Endodermal cell (in vitro differentiated cells): ENCODE measurements at places on chromosomes 3 and 15.

DNA sequence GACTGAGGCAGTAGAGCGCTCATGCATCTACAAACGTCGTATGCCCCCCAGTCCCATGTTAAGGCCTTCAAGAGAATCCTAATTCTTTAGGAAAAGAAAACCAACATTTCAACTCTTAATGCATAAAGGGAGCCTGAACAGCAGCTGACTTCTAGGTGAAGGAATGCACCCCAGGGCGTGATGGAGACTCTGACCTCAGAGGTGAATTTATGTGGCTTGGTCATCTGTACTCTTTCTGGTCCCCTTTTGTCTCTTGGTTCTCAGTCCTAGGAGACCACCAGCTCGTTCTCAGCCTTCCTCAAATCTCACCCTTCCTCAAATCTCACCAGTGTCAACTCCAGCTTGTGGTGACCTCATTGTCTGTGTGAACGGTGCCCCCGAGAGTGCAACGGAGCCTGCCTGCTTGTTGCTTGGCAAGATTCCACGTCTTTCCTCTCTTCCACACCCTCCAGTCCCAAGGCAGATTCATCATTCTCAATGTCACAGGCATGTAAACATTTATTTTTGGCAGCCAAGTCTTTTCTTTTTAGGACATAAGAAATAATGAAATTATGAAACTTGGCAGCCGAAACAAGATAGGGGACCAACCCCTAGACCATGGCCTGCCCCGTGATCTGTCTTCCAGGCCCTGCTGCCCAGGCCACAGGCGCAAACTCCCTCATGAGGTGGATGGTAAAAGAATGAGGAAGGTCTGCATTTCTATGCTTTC, 166.2 kb downstream of the ADAMTS17 start:
- H3K4me3 ChIP-seq = no peak overlapping the region
- H3K4me1 ChIP-seq = no peaks in the 10 kb centered on the region
- no peaks in the 10 kb centered on the region for H3K36me3 ChIP-seq
- H3K27ac ChIP-seq = no peak overlapping the region
- no peaks in the 10 kb centered on the region for H3K27me3 ChIP-seq
- DNase-seq = peak; percentile 7

DNA sequence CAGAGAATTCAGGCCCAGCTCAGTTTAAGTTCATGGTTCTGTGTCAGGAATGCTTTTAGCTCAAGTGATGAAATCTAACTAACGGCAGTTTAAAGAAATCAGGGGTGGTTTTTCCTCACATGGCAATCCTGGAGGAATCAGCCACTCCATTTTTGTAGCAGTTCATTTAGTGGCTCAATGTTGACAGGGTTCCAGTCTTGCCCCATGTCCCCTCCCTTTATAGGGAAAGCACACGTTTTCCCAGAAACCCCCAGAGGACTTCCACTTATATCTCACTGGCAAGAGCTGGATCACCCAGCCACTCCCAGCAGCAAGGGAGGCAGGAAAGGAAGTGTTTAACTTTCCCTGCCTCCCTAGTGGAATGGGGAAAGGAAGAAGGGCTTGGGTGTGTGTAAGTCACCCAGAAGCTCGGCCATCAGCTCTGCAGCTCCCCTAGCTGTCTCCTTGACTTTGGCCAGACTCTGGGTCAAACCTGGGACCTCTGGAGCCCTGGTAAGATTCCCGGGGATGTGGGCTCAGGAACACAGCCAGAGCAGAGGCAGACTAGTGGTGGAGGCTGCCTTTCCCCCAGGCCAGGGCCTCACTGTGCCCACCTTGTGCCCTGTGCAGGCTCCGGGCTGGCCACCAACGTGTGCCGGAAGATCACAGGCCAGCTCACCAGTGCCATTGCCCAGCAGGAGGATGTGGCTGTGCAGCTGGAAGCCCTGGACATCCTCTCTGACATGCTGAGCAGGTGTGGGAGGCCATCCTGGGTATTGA, 11.3 kb downstream of the CAND2 start:
- no peaks in the 10 kb centered on the region for H3K4me1 ChIP-seq
- H3K36me3 ChIP-seq = peaks cover 13% of the 10 kb centered on the region
- no peak for DNase-seq

DNA sequence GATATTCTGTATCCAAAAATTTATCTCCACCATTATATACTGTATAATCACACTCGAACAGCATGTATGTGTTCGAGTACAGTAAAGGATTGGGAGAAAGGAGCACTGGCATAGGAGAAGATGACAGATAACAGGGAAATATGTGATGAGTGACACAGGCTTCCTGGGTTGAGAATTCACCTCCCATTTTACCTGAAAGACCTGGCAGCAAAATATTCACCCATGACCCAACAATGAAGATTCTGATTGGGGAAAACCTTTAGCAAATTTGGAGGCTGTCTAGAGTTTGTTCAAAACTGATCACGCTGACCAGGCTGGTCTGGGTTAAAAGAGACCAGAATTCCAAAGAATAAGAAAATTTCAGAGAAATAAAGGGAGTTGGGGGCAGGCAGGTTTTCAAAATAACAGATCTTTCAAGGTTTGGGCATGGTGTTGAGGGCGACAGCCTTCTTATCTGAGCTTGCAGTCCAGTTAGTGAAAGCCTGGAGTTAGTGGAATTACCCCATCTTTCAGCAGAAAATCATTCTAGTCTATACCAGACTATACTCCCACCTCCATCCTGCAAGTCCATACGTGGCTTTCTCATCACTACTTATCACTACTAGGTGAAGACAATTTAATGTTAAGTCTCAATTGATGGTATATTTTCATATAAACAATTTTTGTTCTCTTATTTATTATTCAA, 42.8 kb upstream of the RSL24D1 start:
- H3K4me1 ChIP-seq = no peaks in the 10 kb centered on the region
- H3K36me3 ChIP-seq = no peaks in the 10 kb centered on the region
- H3K27ac ChIP-seq = no peak overlapping the region
- H3K27me3 ChIP-seq = no peaks in the 10 kb centered on the region

DNA sequence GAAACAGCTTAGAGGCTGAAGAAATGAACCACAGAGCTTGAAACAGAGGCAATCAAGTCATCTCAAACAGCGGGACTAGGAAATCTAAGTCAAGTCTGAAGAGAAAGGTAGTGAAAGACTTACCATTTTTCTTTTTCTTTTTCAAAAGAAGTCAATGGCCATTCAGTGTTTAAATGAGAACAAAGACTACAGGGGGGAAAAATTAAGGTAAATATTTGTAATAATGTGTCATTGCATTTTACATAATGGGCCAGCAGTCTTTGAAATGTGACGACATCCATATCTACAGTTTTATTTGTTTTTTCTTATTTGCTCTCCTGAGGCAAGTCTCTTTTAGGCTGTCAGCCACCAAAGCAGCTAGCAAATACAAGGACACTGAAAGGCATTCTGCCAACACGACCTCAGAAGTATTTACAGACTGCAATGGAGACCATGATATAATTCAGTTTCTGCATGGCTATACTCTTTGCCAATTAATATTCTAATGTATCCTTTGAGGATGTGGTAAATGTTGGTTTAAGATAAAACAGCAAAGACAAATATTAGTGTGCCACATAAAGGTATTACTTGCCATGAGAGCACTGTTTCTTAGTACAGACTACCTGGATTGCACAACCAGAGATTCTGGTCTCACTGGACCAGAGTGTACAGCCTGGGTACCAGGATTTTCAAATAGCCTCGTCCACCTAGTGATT, 307.0 kb upstream of the THBS1 start:
- H3K4me1 ChIP-seq = peaks cover 3% of the 10 kb centered on the region
- no peaks in the 10 kb centered on the region for H3K36me3 ChIP-seq
- H3K27me3 ChIP-seq = no peaks in the 10 kb centered on the region
- no peak for DNase-seq
- no peak overlapping the region for H3K4me3 ChIP-seq

DNA sequence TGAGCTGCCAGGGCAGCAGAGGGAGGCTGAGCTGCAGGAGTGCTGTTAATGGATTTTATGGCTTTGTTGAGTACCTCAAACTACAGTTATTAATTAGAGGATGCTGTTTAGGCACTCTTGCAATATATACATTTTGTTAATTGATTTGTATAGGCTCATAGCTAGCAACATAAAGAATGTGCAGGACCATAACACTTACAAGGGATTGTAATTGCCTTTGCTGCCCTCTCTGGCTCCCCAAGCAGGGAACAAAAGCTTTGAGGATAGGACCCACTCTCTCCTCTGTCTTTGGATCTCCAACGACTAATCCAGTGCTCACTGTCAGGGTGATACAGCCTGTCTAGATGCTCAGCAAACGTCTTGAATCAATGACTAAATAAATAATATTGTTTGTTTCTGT, 1.2 kb upstream of the CLSTN2 start:
- no peak overlapping the region for H3K4me3 ChIP-seq
- peaks cover 38% of the 10 kb centered on the region for H3K27me3 ChIP-seq

DNA sequence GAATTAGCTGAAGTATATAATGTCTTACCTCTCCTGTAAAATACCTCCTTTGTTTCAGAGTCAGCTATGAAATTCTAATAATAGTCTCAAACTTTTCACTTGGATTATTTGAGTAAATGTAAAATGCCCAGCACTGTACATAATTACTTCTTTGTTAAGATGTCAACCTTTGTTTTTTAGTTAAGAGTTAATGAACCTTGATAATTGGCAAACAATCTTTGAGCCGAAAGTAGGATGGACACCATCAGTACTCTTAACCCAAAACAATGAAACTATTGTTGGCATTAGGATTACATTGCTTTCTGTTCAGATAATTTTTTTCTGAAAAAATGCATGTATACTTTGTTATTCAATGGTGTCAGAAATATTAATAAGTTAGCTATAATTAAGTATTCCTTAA, 3.0 kb upstream of the NECTIN3 start:
- H3K4me3 ChIP-seq = no peak overlapping the region
- H3K4me1 ChIP-seq = no peaks in the 10 kb centered on the region
- H3K27ac ChIP-seq = no peak overlapping the region
- peaks cover 87% of the 10 kb centered on the region for H3K27me3 ChIP-seq
- H3K36me3 ChIP-seq = no peaks in the 10 kb centered on the region
- DNase-seq = no peak

DNA sequence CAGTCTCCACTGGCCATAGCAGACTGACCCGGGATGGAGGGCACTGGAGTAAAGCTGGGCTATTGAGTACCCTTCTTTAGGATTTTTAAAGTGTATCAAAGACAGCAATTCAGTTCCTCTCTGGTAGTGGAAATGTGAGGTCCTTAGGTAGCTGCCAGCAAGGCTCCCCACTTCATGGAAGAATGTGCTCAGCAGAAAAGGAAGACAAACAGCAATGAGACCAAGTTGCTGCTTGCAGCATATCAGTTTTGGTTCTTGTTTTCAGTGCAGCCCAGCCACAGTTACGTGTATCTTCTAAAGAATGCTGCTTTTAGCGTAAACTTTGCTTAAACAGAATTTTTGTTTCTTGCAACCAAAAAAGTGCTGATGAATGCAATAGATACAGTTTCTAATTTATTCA, 374.0 kb upstream of the CBLB start:
- no peaks in the 10 kb centered on the region for H3K4me1 ChIP-seq
- no peak overlapping the region for H3K4me3 ChIP-seq
- no peaks in the 10 kb centered on the region for H3K36me3 ChIP-seq
- no peak for DNase-seq
- no peaks in the 10 kb centered on the region for H3K27me3 ChIP-seq

DNA sequence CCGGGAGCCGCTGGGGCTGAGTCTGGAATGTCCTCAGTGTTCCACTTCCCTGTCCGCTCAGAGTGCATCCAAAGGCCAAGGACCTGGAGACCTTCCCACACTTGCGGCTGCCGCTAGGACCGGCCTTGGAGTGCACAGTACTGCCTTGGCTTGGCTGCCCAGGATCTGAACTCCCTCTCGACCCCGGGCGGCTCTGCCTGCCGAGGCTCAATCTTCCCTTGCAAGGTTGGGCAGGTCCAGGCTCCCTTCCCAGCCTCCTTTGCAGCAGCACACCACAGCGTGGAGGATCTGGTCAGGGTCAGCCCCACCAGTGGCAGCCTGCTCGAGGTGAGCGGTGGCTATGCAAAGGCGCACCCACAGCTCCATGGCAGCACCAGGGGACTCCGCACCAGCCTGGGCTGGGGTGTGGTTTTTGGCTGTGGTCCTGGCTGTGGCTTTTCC, 69.2 kb downstream of the PLXNA1 start:
- H3K4me3 ChIP-seq = no peak overlapping the region
- H3K27ac ChIP-seq = no peak overlapping the region
- no peaks in the 10 kb centered on the region for H3K36me3 ChIP-seq
- no peak for DNase-seq

- H3K27ac ChIP-seq = no peak overlapping the region
- no peak for DNase-seq
- H3K4me1 ChIP-seq = no peaks in the 10 kb centered on the region
- peaks cover 4% of the 10 kb centered on the region for H3K27me3 ChIP-seq
- H3K4me3 ChIP-seq = no peak overlapping the region
Observed at GRCh38 chr3:53534676-53535400, 40.4 kb downstream of the CACNA1D start.

DNA sequence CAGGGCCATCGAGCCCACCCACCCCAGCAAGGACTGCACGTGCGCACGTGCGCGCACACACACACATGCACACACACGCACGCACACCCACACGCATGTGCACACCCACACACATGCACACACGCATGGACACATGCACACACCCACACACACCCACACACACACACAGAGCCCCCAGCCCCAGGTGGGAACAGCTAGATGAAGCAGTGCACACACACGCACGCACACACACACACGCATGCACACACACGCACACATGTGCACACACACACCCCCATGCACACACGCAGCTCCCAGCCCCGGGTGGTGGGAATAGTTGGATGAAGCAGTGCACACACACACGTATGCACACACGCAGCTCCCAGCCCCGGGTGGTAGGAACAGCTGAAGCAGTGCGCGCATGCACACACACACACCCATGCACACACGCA, 158.6 kb downstream of the XXYLT1 start:
- H3K36me3 ChIP-seq = peaks cover 4% of the 10 kb centered on the region
- H3K4me3 ChIP-seq = no peak overlapping the region
- no peaks in the 10 kb centered on the region for H3K27me3 ChIP-seq
- DNase-seq = no peak

DNA sequence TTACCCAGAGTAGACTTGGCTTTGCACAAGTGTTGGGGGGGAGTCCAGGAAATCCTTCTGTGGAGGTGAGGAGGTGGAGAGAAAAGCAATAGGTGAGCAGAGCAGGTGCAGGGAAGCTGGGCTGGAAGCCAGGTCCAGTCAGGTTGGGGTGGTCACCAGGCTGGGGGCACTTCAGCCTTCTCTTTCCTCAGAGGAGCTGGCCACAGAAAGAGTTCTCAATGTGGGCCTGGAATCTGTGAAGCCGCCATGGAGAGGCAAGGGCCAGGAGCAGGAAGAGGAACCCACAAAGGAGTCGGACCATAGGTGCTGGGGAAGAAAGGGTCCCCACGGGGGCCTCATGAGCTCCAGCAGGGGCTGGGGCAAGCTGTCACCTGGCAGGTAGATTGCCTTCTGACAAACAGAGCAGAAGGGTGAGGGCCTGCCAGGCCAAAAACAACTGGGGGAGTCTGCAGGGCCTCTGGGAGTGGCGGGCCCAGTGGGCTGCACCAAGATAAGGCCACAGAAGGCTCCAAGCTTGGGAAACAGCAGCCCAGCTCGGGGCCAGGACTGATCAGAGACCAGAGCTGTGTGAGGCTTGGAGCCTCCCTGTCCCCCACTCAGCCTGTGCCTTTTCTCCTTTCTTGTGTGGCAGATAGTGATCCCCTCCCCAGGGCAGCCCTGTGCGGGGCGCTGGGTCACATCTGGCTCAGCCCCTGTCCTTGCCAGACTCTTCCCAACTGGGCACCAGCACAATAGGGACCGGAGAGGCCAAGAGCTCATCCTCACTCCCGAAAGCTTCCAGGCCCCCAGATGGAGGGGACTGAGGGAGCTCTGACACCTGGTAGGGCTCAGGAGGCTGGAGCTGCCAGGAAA, 53.0 kb upstream of the FGD5 start:
- no peak overlapping the region for H3K27ac ChIP-seq
- DNase-seq = peak; percentile 40
- no peaks in the 10 kb centered on the region for H3K4me1 ChIP-seq
- no peak overlapping the region for H3K4me3 ChIP-seq
- H3K36me3 ChIP-seq = no peaks in the 10 kb centered on the region
- no peaks in the 10 kb centered on the region for H3K27me3 ChIP-seq
